ENCODE measurements at places on chromosomes 7 and 10.

- DNase-seq: no peak
Observed at GRCh38 chr10:72328045-72328828, 26.5 kb downstream of the DNAJB12 start.

DNA sequence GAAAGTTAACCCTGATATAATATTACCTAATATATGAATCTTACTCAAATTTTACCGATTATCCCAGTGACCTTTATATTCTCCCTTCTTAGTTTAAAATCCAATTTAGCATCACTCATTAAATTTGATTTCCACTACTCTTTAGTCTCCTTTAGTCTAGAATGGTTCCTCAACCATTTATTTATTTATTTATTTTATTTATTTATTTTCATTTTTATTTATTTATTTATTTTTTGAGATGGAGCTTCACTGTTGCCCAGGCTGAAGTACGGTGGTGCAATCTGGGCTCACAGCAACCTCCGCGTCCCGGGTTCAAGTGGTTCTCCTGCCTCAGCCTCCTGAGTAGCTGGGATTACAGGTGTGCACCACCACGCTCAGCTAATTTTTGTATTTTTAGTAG is 92.8 kb downstream of the LCOR start:
- no peak for DNase-seq

DNA sequence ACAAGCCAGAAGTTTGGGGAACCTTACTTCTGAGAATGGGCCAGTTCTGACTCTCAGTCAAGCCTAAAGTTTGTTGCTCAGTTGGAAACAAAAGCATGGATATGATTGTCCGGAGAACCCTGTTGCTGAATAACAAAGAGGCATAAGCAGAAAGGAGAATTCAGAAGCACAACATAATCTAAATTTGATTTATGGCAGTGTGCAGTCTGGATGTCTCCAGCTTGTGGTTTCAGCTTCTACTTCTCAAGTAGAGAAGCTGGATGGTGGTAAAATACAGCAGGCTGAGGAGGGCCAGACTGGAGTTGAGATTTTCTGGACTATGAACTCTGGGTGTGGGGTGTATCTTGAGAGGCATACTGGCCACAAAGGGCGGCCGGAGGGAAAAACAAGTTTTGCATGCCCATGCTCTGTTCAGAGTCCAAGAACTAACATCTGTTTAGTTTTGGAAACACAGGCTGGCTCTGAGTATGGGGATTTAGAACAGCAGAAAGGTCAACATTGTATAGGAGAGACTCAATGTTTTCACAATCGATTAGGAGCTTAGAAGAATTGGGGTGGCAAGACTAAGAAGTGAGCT is 592.9 kb downstream of the CNTNAP2 start:
- no peak for DNase-seq

DNA sequence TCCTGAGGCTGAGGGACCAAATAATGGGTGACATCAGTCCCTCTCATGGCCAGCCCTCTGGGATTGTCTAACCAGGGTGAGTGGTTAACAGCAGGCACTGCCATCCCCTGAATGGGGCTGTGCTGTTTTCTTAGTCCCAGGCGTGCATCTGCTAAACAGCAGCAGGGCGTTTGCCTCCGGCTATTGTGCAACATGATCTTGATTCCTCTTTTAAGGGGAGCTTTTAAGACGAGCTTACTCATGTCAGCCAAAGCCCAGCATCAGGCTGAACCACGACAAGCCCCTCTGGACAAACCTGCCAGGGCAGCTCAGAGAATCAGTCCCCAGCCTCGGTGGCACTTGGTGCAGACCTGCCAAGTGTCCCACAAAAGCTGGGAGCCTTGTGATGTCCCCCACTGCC is 16.2 kb upstream of the IGFBP3 start:
- no peak for DNase-seq

DNA sequence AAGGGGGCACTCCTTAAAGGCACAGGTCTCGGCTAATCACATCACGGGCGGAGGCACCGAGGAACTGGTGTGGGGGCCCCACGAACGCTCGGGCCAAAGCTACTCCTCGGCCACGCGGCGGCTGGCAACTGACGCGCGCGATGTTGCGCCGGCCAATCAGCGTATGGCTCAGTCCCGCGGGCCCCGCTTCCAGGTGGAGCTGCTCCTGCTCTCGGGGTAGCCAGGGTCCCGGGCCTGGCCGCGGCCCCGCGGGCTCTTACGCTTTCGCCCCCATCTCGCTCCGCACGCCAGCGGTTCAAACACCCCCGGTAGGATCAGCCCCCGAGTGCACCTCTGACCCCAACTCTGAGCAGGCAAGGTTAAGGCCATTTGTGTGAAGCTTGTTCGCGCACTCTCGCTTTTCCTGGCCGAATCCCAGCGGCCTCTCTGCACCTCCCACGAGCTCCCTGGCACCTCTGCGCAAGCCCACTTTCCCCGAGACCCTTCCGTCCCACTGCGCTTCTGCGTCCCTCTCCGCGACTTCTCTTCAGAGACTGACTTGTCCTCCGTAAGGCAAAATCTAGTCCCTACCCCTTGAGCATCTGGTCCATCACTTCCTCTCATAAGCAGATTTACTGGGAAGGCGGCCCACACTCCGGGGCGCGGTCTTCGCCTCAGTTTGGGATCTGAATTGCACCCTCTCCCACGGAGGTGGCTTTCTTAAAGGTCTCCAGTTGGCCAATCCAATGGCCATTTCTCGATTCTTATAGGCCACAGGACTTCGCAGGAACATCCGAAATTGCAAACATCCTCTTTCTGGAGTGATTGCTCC is 200.9 kb upstream of the TBX20 start:
- no peak for DNase-seq

DNA sequence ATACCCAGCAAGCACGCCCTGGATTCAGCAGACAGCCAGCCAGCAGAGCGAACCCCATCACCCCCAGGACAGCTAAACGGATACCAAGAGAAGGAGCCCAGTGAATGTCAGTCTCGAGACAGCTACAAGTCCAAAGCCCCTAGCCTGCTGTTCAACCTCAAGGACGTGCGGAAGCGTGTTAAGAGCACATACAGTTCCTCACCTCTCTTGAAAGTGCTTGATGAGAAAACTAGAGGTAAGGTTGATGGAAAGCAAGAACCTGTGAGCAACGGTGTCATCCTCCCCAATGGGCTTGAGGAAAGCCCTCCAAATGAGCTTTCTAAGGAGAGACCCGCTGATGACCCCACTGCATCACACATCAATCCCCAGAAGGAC is 24.9 kb downstream of the C10orf71 start:
- no peak for DNase-seq

DNA sequence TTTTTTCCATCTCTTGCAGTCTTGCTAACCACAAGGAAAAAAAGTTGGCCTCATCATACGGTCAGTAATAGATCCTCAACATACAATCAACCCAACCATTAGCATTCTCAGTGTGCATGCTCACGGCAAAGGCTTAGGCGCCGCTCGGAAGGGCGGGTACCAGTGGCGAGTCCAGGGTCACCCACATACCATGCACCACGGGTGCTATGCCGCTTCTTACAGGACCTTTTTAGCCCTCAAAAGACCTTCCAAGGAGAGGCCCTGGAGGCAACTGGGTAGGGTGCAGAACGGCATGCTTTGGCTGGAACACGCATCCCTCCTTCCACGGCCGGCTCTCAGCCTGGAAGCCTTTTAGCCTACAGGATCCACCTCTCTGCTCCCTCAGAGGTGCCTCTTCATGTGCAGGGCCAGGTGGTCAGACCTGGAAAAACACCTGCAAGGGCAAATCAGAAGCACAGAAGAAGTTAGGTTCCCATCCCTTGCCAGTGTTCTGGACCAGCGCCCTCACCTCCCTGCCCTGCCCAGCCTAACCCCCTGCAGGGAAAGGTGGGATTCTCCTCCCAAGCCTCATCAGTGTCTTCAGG is 5.8 kb downstream of the KLF6 start:
- no peak for DNase-seq

- DNase-seq: no peak
Observed at GRCh38 chr7:39645482-39646407, 22.4 kb downstream of the RALA start.

- no peak for DNase-seq
Observed at GRCh38 chr7:37201003-37201875, 247.4 kb downstream of the ELMO1 start.

DNA sequence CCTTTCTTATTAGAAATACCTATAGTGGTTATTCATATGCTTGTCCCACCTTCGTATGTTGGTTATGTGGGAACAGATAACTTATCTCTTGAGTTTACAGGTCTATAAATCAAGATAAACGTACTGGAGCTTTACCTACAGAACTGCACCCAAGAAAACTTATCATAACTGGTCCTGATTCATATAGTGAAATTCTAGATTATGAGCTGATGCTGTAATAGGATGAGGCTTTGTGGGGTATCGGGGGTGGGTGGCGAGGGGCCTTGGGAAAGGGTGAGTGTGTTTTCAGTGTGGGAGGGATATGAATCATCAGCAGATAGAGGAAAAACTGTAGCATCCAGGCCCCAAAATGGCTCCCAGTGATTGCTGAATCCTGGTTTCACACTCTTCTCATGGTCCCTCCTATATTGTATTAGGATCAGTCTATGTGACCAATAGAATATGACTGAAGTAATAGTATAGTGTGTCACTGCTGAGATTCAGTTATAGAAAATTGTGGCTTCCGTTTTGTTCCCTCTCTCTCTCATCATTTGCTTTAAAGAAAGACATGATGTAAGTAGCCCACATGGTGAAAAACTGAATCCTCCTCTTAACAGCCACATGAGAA is 706.8 kb upstream of the LRRTM3 start:
- no peak for DNase-seq

GRCh38 chr10:61464461-61465170 is 11.4 kb upstream of the TMEM26 start:
- DNase-seq: no peak

- no peak for DNase-seq
Observed at GRCh38 chr7:3650844-3651243, 349.8 kb downstream of the SDK1 start.

GRCh38 chr10:99993701-99994689 is 15.8 kb downstream of the DNMBP start:
- DNase-seq: peak; percentile 25

DNA sequence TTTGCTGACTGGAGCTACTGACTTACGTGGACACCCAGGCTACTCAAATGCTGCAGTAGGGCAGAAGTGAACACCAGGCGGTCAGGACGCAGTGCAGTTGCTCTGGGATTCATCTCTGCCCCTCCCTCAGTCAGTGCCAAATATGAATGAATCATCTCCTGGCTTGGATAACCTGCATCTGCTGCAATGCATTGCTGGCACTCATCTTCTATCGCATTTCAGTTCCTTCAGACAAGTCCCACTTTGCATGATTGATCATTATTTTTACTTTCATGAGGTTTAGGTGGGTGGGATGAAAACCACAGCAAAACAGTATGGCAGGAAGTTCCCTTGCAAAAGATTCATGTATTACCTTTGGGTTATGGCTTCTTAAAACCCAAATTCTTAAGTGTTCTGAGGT is 224.6 kb upstream of the NRP1 start:
- no peak for DNase-seq

DNA sequence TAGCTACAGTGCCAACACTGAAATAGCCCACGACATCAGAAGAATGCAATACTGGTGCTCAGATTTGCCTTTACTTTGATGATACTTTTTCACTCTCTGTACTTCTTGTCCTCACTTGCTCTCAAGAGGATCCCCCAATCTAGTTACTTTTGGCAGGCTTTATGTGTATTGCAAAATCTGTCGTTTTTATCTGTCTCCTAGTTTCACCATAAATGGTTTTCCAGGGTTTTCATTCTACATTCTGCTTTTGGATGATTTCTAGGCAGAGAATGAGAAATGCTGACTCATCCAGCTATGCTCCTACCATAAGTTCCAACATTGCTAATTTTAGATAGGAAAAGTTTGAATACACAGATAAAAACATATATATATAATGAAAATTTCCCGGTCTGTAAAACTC is 659.5 kb upstream of the NRG3 start:
- DNase-seq: no peak

DNA sequence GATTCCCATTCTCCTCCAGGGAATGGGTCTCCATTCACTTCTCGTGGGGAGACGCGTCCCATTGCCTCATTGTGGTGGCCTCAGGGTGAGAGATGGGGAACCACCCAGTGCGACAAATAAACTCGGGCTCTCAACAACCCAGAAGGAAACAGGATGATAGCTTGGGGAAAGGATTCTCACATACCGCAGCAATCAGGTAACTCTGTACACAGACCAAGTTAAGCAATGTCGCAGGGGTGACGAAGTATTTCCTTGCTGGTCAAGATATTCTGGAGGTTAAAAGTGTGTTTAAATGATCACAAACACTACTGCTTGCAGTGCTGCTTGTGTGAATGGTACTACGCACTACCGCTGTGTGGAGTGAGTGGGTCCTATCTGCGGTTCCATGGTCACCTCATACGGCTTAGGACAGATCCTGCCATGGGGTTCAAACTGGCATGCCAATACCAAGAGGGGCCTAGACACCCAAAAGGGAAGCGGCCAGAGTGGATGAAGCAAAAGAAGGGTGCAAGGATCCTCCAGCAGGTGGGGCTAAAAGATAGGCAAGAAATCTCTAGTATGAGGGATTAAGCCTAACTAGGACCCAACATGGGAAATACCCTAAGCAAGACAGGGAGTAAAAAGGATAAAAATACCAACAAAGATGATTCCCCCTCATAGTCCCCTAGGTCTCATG is 143.8 kb upstream of the TMEM106B start:
- DNase-seq: peak; percentile 16
